Activated T-cell treated with anti-CD3 and anti-CD28 coated beads, Interleukin-2, amount 50 U/mL, for 4 hours (primary cell): ENCODE measurements at places on chromosomes 11 and 22. TPM values are rescaled to one million over a fixed set of nuclear protein-coding genes. Genes with fewer than 3 reads are reported as not detected.

DNA sequence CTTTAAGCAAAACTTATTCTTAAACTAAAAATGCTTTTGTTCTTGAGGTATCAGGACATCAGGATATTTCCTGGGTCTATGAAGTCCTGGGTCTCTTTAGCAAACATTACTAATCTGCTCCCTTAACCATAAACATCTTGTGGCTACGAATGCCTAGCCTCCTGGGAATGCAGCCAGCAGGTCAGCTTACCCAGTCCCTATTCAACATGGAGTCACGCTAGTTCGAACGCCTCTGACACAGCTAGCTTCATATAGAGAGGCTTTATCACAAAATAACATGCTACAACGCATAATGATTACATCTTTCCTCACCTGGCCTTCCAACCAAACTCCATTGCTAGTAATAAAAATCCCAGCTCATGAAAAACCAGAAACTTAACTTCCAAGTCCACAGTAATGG lies 17.5 kb upstream of the FIBIN start:
- DNase-seq, result no peak

DNA sequence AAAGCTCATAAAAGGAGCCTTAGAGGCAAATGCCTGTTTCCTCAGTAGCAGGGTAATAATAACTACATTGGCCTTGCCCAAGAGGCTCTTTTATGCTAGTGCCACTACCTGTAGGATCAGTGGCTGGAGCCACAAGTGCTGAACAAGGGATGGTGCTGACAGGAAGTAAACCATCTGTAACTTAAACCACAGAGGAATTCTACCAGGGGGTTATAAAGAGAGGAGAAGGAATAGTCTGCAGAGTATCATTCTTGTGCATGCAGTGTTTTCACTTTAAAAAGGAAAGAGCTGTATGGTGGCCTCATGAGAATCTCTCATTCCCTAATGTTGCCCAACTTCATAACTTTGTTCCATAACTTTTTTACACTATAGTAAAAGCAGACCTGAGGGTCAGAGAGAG lies 168.1 kb downstream of the DBX1 start:
- no peak for DNase-seq

DNA sequence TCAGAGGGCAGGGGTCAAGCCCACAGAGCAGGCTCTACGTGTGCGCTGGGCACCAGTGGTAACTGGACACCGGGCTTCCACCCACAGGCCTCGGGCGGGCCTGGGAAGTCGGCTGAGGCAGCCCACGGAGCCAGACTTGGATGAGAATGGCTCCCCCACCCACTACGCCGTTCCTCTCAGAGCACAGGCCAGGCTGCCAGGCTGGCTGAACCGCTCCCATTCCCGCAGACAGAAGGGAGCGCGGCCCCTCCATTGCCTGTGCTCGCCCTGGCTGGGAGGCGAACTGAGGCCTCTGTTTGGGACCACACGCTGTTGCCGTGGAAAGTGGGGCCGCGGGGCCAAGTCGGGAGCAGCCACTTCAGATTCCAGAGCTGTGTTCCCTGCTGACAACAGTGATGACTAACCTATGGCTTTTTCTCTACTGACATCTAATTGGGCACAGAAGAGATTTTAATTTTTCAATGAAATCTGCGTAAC lies 63.9 kb downstream of the MYH9 start:
- DNase-seq, result no peak

GRCh38 chr22:47154621-47155081 lies 392.2 kb downstream of the TBC1D22A start:
- DNase-seq, result no peak

- no peak for DNase-seq
Measured at GRCh38 chr22:41831383-41831782, 1.5 kb upstream of the SREBF2 start.

GRCh38 chr11:10899121-10899830 lies 41.4 kb upstream of the ZBED5 start:
- DNase-seq, result no peak

DNA sequence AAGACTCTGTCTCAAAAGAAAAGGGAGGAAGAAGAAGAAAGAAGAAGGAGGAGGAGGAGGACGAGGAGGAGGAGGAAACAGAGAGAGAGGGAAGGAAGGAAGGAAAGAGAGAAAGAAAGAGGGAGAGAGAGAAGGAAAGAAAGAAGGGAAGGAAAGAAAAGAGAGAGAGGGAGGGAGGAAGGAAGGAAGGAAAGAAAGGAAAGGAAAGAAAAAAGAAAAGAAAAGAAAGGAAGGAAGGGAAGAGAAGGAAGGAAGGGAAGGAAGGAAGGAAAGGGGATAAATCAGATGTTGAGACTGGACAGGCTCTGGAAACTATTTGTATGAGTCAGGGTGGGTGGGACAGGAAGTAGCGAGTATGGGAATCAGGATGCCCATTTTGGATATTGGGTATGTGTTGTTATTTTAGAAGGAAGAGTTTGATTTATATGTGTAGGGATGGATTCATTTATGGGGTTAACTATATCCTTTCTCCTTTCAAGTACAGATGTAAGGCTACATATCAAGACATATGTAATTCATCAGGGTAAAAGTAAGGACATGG lies 6.0 kb upstream of the RPL3 start:
- no peak for DNase-seq

- DNase-seq, result no peak
Measured at GRCh38 chr22:46619240-46619829, 851 bp upstream of the GRAMD4 start.

GRCh38 chr11:34870548-34871196 lies 45.5 kb downstream of the APIP start:
- DNase-seq, result no peak

- DNase-seq, result no peak
Measured at GRCh38 chr11:72932132-72932570, 117.9 kb downstream of the ATG16L2 start.

GRCh38 chr11:115707180-115707905 lies 203.1 kb upstream of the CADM1 start:
- no peak for DNase-seq

DNA sequence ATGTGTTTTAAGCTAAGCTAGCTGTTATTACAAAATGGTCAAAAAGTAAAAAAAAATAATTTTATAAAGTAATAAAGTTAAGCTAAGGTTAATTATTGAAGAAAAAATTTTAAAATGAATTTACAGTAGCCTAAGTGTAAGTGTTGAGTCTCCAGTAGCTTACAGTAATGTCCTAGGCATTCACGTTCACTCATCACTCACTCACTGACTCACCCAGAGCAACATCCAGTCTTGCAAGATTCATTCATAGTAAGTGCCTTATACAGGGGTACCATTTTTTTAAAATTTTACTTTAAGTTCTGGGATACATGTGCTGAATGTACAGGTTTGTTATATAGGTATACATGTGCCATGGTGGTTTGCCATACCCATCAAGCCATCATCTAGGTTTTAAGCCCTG lies 11.6 kb upstream of the OOSP4B start:
- DNase-seq, result no peak

DNA sequence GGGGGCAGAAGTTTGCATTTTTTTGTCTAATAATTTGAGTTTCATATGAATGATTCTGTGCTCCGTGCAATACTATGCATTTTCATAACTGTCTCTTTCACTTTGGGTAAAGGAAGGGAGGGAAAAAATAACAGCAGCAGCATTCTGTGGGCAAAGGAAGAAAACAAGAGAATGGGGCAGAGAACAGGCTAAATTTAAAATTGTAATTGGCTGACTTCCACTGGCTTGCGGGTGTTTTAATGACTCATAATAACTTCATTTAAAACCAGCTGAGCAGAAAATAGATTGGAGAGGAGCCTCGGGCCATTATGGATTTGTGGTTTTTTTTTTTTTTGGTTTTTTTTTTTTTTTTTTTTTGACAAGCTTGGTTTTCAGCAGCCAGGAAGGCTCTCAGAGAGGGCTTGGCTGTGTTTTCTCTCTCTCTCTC lies 107.4 kb downstream of the ZBTB16 start:
- DNase-seq, result no peak

DNA sequence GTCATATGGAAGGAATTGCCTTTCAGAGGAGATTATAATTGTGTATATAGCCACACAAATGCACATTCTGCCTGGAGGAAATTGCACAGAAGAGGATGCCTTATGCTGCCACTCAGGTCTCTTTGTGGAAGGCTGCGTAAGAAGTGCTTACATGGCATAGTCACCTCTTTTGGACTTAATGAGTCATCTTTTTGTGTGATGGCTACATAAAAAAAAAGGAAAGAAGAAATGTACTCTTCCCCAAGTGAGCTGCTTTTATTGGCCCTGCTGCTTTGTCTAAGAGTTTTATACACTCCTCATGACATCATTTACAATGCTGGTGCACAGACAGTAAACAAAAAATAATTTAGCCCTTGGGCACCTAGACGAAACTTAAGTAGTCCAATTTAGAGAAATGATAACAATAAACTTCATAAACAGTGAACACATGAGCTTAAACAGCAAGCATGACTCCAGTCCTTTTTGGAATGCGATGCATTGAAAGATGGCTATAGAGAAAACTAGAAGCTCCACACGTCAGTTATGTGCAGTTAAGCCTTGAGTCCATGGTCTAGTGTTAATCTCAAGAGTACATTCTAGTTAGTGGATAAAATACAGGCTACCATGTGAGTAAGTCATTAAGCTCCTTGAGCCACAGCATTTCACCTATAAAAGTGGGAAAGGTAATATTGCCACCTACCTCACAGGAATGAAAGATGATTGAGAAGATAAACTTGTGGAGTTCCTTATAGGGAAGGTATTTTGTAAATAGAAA lies 12.0 kb downstream of the CSTPP1 start:
- no peak for DNase-seq

Gene MS4A12
- total RNA-seq, result not detected

Gene OR51I2
- total RNA-seq, result not detected

Gene MICAL3
- total RNA-seq, result 39.6 TPM

Gene OR8G5
- total RNA-seq, result not detected

Gene NLRP6
- total RNA-seq, result 3.2 TPM
